ENCODE measurements at places on chromosomes 5 and 9.

GRCh38 chr9:115416299-115416698, 298.3 kb upstream of the TNC start:
- DNase-seq, result no peak

DNA sequence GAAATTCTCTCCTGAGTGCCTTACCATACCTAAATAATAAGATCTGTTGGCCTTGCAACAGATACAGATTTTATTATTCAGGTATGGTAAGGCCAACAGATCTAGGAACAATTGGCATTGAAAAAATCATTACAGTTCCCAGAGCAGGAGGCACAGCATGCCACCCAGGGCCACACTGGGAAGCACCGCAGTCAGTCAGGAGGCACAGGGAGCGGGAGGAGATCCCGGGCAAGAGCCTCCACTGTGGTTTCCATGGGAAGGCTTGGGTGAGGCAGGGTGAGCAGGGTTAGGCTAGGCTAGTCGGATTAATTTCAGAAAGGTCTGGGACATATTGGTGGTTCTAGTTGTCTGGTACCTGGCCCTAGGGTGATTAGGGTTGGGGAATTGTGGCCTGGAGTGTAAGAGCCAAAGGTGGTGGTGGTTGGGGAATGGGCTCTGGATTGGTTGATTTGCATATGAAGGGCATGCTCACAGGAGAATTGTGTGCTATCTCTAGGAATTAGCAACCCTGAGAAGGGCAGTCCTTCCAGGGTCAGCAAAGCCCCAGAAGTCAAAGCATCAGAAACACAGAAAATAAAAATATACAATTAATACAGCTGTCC, 111.4 kb downstream of the PDE8B start:
- no peak for DNase-seq

GRCh38 chr5:96503501-96504236, 70.6 kb upstream of the PCSK1 start:
- no peak for DNase-seq

- DNase-seq, result no peak
Measured at GRCh38 chr9:78422309-78422708, 125.4 kb downstream of the PSAT1 start.

- DNase-seq, result no peak
Measured at GRCh38 chr5:56922922-56923321, 13.5 kb downstream of the SETD9 start.

DNA sequence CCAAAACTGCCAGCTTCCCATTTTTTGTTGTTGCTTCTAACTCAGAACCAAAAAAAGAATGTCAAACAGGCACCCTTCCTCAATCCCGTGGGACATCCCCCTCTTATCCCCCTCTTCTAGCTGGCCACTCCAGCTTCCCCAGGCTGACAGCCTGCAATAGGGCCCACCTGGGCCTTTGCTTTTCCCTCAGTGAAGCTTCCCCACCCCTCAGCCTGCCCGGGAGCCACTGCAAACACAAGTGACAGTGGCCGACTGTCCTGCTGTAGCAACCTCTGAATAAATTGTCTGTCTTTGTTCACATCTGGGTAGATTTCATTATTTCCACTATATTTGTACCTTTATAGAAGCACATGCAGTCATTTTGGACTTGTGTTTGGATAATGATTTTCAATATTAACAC, 245.3 kb downstream of the GADD45G start:
- DNase-seq, result no peak

DNA sequence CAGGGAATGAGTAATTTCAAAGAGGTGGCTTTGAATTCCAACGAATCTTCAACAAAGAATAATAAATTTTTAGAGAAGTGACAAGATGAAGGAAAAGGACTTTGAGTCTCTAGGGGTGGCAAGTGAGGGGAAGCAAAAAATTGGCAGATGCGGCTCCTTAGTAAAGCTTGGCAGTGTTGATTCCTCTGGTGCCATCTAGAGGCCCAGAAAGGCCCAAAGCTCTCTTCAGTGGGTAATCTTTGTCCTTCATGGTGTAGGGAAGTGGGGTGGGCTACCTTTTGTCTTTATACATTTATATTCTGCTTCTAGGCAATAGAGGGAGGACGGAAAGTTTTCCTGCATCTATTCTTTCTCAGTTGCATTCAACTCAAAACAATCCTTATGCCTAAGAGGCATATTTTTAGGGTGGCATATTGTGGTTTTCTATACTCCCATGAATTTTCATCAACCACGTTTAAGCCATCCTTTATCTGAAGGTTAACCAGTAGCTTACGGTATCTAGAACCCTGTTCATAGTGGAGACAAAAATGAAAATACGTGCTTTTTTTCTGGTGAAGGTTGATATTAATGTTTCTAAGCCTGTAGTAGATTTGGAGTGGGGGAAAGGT, 17.5 kb upstream of the ROPN1L start:
- DNase-seq, result no peak

GRCh38 chr9:79196606-79197005, 375.2 kb upstream of the TLE4 start:
- DNase-seq, result no peak

GRCh38 chr9:79060766-79061165, 511.0 kb upstream of the TLE4 start:
- no peak for DNase-seq

GRCh38 chr5:53243403-53243802, 133.8 kb upstream of the MOCS2 start:
- DNase-seq, result no peak

- no peak for DNase-seq
Measured at GRCh38 chr5:80168388-80169028, 87.3 kb downstream of the SERINC5 start.

GRCh38 chr9:96080364-96080763, 204.9 kb downstream of the ERCC6L2 start:
- DNase-seq, result no peak

All from activated T-cell treated with anti-CD3 and anti-CD28 coated beads, Interleukin-2, amount 50 U/mL, for 4 hours (primary cell).